ENCODE measurements at places on chromosomes 3 and 15. TPM values are rescaled to one million over a fixed set of nuclear protein-coding genes. Genes with fewer than 3 reads are reported as not detected.

ZBTB20 gene
- 11.6 TPM for total RNA-seq

RFTN1 gene
- 4.5 TPM for total RNA-seq

GOLGA6L1 gene
- not detected for total RNA-seq

IGDCC3 gene
- not detected for total RNA-seq

MUC20 gene
- total RNA-seq, result 3.5 TPM

DNA sequence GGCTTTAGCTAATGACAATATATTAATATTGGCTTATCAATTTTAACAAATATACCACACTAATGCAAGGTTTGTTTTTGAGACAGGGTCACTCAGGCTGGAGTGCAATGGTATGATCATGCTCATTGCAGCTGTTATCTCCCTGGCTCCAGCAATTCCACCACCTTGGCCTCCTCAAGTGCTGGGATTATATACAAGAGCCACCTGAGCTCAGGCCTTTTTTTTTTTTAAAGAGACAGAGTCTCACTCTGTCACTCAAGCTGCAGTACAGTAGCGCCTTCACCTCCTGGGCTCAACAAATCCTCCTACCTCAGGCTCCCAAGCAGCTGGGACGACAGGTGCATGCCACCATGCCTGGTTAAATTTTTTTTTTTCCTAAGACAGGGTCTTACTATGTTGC lies 11.7 kb downstream of the DLG1 start:
- DNase-seq, result no peak

GRCh38 chr3:84904816-84905555 lies 53.8 kb upstream of the CADM2 start:
- no peak for DNase-seq

DNA sequence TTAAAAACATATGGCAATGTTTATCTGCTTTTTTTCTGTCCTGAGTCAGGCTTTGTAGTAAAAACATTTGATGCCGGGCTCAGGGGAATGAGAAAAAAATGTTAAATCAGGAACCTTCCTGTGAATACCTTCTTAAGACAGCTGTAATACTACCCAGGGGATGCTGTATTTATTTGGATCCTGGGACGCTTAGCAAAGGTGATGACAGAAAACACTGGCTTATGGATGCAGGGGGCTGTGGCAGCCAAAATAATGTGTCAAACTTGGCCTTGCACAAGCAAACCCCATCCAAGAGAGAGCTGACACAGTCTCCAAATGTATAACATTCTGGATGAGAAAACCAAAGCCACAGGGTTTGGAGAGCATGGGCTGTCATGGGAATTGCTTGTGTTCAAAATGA lies 438.2 kb upstream of the PROK2 start:
- no peak for DNase-seq

GRCh38 chr3:170038434-170039110 lies 777 bp downstream of the GPR160 start:
- peak; percentile 5 for DNase-seq

- peak; percentile 40 for DNase-seq
Observed at GRCh38 chr3:15682561-15683185, 81.1 kb downstream of the BTD start.

- DNase-seq, result no peak
Observed at GRCh38 chr3:13343601-13344000, 76.5 kb downstream of the NUP210 start.
